ENCODE measurements at places on chromosomes 3 and 15. TPM values are rescaled to one million over a fixed set of nuclear protein-coding genes. Genes with fewer than 3 reads are reported as not detected.

The NR1I2 gene
- total RNA-seq = not detected

The NDN gene
- total RNA-seq = 172 TPM

The PAQR9 gene
- total RNA-seq = not detected

The LRRC49 gene
- 23.9 TPM for total RNA-seq

The PODXL2 gene
- total RNA-seq = 5.0 TPM

The SI gene
- not detected for total RNA-seq

The SLC38A3 gene
- total RNA-seq = 0.40 TPM
